Stimulated activated CD8-positive, alpha-beta memory T cell treated with anti-CD3 and anti-CD28 coated beads, Interleukin-15, amount 100 ng/mL, for 4 hours (primary cell): ENCODE measurements at places on chromosomes 2 and 18.

- no peak for DNase-seq
Measured at GRCh38 chr2:171447675-171448074, 13.6 kb downstream of the DCAF17 start.

DNA sequence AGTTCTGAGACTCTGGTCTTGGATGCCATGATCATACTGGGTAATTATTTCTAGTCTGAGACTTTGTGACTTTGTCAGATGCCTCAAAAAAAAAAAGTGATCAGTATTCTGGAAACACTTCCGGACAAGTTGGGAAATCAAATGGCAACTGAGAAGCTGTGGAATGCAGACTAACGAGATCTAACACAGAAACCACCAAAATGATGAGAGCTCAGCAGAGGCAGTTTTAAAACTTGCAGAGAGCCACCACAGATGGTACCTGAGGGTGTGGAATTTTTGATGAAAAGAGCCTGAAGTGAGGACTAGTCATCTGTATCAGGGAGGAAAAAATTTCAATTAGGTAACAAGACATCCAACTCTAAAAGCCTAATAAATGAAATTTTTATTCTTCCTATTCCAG is 5.5 kb upstream of the GPR75 start:
- no peak for DNase-seq

DNA sequence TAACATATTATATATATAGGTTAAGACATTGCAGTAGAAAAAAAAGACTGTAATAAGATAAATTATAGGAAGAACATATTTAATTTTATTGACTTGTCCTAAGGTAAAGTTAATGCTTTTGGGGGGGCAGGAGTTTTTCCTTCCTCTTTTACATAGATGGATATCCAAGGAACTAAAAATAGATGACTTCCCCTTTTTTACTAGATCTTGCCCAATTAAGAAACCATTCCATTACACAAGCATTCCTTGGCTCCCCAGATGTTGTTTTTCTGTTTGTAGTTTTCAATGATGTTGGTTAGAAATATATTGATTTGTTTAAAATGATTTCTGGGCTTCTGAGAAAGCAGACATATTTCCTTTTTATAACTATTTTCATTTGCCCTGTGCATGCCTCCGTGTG is 22.4 kb upstream of the PMAIP1 start:
- DNase-seq: no peak

DNA sequence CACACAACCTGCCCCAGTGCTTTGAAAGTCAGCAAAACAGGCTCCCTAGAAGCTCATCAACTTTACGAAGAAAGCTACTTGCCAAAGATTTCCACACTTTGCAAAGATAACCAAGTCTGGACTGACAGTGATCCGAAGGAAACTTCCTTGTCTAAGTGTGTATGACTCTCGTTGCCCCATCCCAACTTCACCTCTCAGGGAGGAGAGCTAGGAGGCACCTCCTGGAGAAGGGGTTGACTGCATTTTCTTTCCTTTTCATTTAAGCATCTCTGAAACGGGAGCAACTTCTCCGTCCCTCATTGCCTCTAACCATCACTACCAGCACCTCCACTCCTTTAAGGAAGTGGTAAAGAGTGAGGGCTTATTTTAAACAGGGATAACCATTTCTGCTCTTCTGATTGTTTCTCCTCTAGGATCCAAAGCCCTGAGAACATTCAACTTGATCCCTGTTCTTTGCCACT is 7.0 kb downstream of the ZEB2 start:
- no peak for DNase-seq

DNA sequence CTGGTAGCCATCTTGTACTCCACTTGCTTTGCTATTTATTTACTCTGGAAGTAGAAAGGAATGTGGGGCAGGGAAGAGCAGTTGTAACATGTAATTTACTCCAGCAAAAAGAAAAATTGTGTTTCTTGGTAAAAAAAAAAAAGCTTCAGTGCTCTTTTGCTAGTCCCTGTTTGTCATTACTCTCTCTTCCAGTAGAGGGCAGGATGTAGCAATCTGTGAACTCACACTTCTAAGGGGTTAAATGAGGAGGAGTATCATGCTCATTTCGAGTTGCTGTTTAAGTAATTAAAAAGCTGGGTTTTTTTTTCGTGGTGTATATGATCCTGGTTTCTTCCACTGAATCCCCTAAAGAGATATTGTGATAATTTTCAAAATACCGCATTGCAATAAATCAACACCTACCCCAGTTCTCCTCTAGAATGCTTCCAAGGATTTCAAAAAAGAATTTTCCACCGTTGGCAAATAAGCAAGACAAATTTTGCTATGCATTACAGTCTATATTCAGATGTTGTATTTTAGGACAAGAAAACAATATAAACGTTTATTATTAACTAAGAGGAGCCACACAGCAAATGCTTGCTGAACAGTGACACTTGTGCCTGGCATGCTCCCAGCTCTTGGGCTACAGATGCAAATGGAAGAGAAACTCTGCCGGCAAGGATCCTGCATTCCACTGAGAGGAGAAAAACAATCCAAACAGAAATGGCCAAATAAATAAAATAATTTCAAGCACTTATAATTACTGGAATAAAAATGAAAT is 261.6 kb downstream of the ASXL3 start:
- no peak for DNase-seq

DNA sequence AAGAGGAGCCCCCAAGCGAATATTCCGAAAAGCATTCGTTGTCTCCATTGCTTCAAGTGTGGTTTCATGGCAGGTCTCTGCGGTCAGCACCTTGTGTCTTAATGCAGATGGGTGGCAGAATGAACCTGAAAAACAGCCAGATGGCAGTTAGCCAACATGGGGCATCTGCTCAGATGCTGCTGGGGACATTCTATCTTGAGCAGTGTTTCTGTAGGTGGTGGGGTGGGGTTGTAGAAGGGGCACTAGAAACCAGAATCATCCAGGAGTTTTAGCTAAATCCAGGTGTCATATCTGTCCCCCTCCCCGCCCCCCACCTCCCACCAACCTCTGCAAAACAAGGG is 42.1 kb downstream of the ST6GAL2 start:
- DNase-seq: no peak

- DNase-seq: no peak
Measured at GRCh38 chr2:127909019-127909418, 23.3 kb upstream of the AMMECR1L start.

- DNase-seq: no peak
Measured at GRCh38 chr18:3273042-3273441, 11.1 kb downstream of the MYL12B start.

- no peak for DNase-seq
Measured at GRCh38 chr2:224687156-224687555, 29.0 kb downstream of the CCDC195 start.
